Activated CD4-positive, alpha-beta T cell treated with anti-CD3 and anti-CD28 coated beads for 36 hours (primary cell): ENCODE measurements at places on chromosomes 5 and 9. TPM values are rescaled to one million over a fixed set of nuclear protein-coding genes. Genes with fewer than 3 reads are reported as not detected.

DNA sequence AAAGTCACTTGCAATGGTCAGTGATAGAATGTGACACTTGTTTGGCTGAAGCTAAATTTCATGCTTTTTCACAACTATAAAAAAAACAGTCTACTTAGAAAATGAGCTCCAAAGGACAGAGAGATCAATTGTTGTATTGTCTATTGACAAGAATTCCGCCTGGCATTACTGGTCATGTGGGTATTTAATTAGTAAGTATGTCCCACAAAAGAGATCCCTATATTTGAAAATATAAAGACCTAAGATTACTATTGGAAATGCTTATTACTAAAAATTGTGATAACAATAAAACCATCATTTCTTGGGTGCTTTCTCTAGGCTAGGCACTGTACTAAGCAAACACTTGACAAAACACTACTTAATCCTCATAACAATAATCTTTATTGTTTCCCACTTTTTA is 745.2 kb upstream of the C9orf72 start:
- DNase-seq, result no peak

- no peak for DNase-seq
Measured at GRCh38 chr5:98816582-98817222, 43.2 kb downstream of the RGMB start.

DNA sequence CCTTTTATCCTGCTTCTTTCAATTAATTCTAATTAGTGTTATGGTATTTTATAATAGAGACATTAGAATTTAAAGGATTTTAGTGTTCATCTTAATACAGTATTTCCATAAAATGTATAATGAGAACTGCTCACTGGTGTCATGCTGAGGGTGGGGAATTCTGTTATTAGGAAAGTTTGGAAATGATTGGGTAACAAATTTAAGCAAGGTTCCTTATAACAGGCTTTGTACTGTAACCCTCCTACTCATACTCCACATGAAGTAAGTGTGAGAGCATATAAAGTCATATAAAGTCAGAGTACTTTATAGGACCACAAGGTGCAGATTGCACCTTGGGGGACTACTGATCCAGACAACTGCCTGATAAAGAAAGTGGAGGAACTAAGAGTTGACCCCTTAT is 42.2 kb downstream of the SV2C start:
- DNase-seq, result no peak

DNA sequence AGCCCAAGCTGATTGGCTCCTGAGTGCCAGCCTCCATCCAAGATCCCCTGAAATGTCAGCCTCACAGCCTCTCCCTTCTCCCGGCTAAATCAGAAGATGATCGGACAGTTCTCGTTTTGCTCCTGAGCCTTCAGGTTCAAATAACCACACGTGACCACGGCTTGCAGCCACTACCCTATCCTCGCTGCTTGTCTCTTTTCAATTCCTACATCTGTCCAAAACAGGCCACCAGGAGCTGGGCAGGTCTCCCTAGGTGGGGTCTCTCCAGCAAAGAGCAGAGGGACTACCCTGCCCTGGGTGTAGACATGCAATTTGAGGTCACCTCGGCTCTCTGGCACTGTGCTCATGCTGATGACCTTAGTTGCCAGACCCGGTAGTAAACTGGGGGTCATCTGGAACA is 224.0 kb upstream of the TBC1D2 start:
- no peak for DNase-seq

DNA sequence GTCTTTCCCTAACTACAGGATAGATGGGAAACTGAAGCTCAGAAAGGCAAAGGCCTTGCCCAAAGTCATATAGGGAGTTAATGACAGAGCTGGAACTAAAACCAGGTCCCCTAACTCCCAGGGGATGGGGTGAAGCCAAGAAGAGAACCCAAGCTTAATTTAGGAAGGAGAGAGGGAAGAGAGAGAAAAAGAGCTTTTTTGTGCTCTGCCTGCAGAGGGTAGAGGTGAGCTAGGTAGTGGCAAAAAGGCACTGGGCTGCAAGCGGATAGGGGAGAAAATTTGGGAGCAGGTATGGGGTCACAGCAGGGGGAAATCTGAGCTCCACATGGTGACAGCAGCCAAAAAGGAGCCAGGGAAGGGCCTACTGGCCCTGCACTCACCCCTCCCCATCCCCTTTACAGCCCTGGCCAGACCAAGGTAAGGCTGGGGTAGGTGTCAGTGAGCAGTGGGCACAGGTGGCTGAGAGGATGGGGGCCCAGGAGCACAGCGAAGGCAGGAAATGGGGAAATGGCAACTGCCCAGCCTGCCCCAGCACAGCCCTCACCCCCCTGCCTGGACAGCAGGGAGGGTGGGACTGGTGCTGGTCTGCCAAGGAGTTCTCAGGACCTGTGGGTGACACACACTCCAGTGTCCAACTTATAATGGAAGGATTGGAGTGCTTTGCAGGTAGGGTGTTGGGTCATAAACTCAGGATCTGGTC is 3.3 kb downstream of the ENHO start:
- no peak for DNase-seq

GRCh38 chr5:106116682-106117081 is 1554.1 kb downstream of the EFNA5 start:
- no peak for DNase-seq

DNA sequence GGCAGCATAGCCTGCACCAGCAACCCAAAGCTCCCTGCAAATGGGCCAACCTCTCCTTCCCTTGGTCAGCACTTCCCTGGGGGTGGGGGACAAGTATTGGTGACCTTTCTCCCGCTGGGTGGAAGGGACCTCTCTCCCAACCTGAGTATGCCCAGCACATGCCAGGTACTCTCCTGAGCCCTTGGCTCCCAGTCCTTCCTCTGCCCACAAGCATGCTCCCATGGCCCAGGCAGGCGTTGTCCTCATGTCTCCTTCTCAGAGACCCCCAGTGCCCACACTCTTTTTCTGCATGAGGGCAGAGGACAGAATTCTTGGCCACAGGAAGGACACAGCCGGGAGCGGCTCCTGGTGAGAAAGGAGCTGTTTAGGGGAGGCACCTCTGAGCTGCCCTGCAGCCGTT is 60.3 kb downstream of the PHF2 start:
- DNase-seq, result no peak

- no peak for DNase-seq
Measured at GRCh38 chr5:107123014-107123413, 547.7 kb downstream of the EFNA5 start.

DNA sequence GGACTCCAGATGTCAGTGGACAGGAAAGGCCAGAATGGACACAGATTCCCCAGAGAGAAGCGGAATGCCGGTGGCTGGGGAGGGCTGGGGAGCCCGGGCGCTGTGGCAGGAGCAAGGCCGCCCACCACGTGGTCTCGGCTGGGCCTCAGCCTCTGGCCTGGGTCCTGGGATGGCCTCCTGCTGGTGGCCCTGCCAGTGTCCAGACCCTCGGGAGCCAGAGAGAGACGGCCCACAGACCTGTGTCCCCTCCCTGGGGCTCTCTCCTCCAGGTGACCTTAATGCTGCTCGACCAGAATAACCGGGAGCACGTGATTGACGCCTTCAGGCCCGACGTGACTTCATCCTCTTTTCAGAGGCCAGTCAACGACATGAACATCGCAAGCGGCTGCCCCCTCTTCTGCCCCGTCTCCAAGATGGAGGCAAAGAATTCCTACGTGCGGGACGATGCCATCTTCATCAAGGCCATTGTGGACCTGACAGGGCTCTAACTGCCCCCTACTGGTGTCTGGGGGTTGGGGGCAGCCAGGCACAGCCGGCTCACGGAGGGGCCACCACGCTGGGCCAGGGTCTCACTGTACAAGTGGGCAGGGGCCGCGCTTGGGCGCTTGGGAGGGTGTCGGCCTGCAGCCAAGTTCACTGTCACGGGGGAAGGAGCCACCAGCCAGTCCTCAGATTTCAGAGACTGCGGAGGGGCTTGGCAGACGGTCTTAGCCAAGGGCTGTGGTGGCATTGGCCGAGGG is 19.0 kb downstream of the FBXW5 start:
- DNase-seq, result no peak

GRCh38 chr5:170010595-170010994 is 30.3 kb upstream of the INSYN2B start:
- no peak for DNase-seq

- DNase-seq, result no peak
Measured at GRCh38 chr9:86753836-86754235, 193.5 kb downstream of the GAS1 start.

DNA sequence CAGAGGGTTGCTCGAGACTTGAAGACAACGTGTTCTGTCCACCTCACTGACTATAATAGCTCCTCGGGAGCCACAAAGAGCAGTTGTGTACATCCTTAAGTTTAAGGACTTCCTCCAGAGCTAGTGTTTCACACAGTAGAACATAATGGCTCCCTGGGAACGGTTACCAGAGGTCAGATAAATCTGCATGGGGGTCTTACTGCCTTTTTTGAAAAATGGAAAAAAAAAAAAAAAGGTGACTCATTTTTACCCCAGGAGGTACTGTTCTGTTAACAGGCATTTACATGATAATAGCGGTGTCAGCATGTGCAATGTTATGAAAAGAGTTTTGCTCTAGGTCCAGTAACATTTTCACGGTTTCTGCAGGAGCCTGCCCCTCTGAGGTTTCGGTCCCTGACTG is 498.9 kb upstream of the WWC1 start:
- no peak for DNase-seq

DNA sequence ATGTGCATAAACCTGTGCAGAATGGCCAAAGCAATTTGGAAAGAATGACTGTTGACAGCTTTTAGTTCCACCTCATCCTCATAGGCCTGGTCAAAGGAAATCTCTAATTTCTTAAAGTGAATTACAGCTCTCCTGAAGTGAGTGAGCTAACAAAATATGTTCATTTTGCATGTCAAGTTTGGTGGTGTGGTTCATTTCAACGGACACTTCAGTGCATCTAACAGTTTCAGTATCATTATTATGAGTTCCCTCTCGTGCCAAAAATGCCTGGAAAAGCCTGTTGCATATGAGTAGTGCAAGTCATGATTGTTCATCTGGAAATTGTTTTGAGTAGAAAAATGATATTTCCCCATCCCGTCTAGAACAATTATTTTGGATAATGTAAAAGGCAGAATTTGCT is 53.2 kb upstream of the HMHB1 start:
- DNase-seq, result no peak

DNA sequence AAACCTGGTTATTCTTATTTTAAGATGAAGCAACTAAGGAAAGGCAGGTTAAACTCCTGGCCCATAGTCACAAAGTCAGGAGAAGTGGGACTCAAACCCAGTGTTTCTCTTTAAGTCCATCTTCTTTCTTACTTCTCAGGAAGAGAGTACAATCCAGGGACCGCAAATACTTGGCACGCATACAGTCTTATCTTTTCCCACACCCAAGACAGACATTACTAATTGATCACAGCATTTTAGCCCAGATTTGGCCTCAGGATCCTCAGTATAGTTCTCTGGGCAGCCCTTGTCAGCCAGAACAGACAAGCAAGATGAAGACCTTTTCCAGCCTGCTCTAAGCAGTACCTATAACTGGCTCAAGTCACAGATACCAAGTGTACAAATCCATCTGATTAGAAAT is 125.5 kb upstream of the RAI14 start:
- no peak for DNase-seq

DNA sequence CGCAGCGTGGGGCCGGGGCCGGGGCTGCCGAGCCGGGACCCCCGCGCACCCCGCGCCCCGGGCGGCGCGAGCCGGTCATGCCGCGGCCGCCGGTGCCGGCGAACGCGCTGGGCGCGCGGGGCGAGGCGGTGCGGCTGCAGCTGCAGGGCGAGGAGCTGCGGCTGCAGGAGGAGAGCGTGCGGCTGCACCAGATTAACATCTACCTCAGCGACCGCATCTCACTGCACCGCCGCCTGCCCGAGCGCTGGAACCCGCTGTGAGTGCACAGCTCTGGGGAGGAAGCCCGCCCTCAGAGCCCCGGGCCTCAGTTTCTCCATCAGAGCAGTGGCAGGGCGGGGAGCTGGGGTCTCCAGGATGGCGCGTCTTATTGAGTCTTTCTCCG is 335 bp downstream of the GALNT12 start:
- peak; percentile 62 for DNase-seq

DNA sequence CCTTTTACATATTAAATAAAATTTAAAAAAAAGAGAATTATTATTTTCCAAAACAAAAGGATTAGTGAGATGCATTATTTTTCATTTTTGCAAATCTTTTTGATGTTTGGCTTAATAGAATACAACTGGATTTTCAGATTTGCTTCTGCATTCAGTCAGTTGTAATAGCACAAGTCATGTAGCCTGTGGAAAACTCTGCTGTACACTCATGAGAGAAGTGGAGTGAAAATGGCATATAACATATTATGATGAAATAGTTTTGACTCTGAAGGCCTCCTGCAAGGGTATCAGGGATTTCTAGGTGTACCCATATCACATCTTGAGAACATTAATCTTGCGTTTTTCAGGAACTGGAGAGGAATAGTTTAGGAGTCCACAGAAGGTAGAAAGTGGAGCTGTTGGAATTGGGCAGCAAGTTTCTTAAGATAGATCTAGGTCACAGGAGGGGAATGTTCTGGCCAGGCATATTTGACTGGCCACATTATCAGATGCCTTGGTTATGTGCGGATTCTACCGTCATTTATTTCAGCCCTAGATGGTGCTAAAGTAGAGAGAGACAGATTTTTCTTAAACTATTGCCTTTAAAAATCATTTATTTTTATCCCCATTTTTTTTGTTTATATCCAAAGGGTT is 16.4 kb downstream of the LNPEP start:
- no peak for DNase-seq

DNA sequence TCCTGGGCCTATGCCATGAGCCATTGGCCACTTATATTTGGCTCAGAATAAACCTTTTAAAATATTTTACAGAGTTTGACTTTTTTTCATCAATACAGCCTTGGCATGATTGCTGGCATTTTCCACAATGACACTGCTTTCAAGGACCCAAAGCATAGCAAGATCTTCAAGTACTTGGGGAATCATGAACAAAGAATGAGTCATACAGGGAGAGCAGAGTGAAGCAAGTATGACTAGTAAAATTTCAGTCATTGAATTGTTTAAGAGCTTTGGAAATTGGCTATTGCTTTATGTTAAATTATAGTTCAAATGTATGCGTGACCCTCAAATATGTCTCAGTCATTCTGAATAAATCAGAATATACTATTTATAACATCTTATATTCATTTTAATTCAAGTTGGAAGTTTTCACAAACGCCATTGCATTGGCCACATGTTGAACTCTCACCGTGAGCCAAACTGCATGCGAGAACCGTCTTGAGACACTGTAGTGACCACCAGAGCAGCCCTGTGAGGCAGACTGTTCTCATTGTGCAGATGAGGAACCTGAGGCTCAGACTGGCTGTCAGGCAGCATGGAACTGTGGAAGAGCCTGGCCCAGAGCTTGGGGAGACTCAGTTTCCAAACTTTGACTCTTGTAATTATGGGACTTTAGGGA is 52.9 kb downstream of the GDNF start:
- no peak for DNase-seq

GRCh38 chr5:59301727-59302126 is 591.8 kb downstream of the PDE4D start:
- DNase-seq, result no peak

- no peak for DNase-seq
Measured at GRCh38 chr9:121721058-121721350, 69.6 kb downstream of the DAB2IP start.

The COL5A1 gene
- 0.16 TPM for total RNA-seq

The MPDZ gene
- not detected for total RNA-seq

The MLANA gene
- not detected for total RNA-seq

The F12 gene
- 3.4 TPM for total RNA-seq

The ALDH1A1 gene
- total RNA-seq, result not detected

The POU5F2 gene
- total RNA-seq, result 0.43 TPM

The SH2D3C gene
- 30.3 TPM for total RNA-seq

The ZCCHC7 gene
- total RNA-seq, result 50.2 TPM

The GPR151 gene
- total RNA-seq, result not detected

The FBN2 gene
- not detected for total RNA-seq

The FOXD4L4 gene
- total RNA-seq, result 0.11 TPM

The NR2F1-AS1 gene
- not detected for total RNA-seq
